Fibroblast of skin of right biceps (primary cell): ENCODE measurements at places on chromosomes 2 and 18.
A peak's percentile ranks its signal among the peaks of the same experiment; 100 is the strongest.

DNA sequence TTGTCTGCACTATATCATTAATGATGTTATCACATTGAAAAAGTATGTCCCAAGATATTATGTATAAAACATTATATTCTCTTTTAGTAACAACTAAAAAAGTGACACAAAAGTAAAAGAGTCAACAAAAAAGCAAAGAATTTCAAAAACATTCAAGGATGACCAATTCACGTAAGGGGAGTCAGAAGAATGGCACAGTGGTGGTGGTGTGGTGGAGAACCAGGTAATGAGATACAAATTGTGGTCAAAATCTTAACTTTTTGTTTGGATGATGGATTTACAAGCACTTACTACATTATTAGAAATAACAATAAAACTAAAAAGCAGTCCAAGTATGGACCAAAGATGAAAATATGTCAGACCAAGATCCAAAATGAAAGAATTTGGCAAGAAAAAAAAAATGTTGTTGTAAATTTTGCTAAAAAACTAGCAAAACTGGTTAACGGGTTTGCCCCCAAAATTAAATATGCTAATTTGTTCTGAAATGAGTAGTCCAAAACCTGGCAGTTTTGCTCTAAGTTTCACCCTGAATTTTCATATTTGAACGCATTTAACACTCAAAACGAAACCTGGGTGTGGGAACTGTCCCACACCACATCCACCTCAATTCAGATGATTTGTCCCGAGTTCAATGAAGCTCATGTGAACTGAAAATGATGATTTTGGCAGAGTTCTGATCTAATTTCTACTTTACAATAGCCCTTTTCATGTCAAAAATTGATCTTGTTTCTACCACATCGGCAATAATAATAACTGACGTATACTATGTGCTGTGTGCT lies 135.8 kb downstream of the IKZF2 start:
- DNase-seq = no peak

GRCh38 chr2:222698276-222698675 lies 26.8 kb downstream of the MOGAT1 start:
- no peak for DNase-seq

DNA sequence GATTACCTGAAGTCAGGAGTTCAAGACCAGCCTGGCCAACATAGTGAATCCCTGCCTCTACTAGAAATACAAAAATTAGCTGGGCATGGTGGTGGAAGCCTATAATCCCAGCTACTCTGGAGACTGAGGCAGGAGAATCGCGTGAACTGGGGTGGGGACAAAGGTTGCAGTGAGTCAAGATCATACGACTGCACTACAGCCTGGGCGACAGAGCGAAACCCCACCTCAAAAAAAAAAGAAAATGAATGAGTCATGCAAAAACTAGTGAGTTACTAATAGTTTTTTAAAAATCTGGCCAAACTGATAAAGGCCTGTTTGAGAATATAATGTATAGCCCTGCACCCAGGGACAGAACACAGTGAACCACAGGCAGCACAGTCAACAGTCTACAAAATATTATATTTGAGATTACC lies 17.5 kb downstream of the AFG3L2 start:
- peak; percentile 23 for DNase-seq

DNA sequence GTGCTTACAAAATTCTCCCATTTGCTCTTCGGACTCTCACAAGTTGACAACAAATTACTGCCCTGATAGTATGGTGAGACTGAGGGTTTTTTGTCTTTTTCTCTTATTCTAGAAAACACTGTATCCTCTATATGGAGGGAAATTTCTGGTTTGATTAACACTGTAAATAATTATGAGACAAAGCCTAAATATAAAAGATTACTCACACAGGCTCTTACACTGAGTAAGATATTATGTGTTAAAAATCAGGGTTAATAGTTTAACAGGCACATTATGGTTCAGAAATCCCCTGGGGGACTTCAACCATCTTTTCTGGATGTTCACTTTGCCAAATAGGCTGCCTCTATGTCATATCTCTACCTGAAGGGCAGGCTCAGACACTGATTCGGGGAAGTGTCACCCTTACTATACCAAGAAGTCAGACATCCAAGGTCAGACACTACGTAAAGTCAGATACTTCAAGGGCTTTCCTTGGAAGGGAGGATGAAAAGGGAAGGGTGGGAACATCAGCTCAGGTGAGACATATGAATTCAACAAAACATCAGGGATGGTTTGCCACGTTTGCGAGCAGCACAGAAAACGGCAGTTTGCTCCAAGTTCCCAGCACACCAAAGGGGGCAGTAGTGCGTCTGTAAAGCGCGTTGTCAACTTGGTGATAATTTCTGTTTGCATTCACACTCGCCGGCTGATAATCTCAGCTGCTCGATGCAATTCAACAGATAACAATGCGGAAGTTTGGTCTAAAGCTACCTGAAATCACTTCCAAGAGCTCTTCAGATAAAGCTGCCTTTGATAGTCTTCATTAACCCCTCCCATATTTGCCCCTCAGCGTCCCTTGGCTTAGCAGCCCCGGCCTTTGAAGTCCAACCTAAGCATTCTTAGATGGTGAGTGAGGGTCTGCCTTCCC lies 972 bp upstream of the RASGRP3 start:
- DNase-seq = peak; percentile 76

DNA sequence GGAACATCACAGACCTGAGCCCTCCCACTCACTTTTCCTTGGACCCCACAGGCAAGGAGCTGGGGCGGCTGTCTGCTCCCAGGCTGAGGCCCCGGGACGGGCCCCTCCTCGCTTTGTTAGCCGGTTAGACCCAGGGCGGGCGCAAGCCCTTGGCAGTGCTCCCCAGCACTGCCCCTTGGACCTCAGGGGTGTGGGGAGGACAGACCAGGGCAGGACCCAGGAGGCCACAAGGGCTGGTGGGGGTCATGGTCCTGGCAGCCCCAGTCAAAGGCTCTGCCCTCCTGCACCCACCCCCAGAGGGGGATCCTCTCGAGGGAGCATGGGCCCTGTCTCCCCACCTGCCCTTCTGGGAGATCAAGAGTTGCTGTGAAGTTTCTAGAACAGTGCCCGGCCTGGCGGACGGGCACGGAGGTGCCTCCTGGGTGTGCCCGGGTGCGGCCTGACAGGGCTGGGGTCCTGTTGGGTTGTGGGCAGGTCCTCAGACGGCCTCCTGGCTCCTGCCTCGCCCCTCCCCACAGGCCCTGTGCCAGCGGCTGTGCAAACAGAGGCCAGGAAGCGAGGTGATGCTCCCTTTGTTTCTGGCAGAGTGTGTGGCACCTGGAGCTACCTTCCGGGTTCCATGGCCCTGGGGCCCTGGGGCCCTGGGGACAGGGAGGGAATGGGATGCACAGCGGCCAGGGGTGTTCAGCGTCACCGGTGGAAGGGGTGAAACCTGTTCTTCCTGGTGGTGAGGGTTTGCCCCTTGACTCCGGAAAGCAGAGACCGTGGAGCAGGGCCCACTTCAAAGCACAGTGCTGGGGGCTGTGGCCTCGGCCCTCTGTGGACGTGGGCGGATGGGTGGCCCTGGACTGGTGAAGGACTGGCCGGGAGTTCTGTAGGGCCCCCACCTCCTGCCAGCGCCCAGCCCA lies 2.9 kb upstream of the GAL3ST2 start:
- no peak for DNase-seq

GRCh38 chr18:49859725-49860124 lies 46.4 kb upstream of the ACAA2 start:
- no peak for DNase-seq

DNA sequence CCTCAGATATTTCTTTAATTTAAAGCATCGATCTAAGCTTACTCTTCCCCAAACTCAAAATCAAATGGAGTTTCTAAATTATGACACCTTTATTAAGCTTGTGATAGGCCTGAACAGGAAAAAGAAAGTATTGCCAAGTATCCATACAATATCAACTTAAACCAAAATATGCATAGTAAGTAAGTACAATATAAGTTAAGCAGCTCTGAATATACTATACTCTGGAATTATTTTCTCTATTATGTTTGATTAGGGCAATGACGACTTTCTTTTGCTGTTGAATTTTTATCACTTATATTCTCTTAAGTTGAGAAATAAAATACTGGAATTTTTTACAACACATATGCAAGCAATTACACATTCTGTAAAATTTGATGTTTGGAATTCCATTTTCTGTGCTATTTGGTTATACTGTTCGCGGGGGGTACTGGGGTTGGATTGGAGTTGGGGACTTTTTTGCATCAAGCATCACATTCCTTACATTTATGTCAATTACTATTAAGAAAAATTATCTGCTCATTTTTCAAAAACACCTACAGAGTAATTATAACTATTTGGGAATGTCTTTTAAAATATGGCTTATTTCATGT lies 2.2 kb downstream of the COL5A2 start:
- DNase-seq = peak; percentile 66

DNA sequence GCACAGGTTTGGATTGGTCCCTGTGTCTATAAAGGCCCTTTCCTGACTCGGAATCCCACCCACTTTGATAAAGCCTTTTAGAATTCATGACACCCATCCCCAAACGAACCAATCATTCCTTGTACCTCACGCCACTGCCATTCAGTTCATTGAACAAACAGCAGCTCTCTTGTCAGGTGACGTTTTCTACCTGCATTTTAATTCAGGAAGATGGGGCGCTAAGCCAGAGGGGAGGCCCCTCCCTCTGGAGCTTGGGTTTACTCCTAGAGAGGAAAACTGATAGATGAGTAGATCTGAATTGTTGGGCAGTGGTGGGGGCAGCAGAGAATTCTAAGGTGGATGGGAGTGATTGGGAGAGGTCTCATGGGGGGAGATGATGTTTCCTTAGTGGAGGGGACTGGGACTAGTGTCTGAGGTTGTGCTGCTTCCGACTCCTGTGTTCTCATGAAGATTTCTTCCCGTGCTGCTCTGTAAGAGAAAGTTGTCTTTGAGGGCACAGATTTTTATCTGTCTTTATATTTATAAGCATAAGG lies 9.6 kb downstream of the RRM2 start:
- DNase-seq = no peak

GRCh38 chr2:122927710-122928557 lies 1097.2 kb upstream of the CNTNAP5 start:
- no peak for DNase-seq

GRCh38 chr2:236828820-236829219 lies 256.9 kb upstream of the COPS8 start:
- no peak for DNase-seq

DNA sequence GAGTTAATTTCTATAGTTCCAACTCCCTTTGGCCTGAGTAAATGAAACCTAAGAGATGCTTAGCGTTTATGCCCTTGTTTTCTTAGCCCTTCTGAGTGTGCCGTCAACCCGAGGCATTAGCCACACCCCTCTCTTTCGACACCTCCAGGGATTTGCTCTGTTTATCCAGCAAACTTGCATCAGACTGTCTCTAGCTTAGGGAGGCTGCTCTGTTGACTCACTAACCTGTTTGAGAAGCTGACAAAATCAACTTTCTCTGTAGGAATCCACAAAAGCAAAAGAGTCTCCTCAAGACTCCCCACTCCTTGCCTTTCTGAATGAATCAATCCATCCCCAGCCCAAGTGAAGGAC lies 317.6 kb downstream of the TNS1 start:
- peak; percentile 92 for DNase-seq

DNA sequence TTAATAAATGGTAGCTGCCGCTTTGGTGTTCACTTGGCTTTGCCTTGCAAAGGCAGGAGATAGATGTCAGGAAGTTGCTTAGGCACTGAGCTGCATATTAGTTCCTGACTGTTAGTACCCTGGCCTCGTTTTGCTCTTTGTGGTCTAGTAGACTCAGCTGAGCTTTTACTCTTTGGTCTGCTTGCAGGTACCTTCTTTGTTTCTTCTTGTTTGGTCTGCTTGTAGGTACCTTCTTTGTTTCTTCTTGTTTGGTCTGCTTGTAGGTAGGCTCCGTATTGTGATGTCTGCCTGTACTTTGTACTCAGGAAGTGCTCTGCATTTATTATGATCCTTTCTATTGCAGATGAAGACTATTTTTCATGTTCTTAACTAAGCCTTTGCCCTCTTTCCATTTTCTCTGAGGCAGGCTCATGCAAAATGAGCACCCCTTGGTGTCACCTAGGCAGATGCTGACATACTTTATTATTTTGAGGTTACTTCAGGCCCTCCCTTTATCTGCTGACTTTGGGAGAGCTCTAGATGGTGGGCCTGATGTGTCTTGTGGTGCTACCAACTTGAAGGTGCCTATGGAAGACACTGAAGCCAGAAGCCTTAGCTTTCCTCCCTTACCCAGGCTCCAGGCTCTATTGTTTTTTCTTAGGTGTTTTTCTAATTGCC lies 6.0 kb downstream of the RPIA start:
- no peak for DNase-seq

DNA sequence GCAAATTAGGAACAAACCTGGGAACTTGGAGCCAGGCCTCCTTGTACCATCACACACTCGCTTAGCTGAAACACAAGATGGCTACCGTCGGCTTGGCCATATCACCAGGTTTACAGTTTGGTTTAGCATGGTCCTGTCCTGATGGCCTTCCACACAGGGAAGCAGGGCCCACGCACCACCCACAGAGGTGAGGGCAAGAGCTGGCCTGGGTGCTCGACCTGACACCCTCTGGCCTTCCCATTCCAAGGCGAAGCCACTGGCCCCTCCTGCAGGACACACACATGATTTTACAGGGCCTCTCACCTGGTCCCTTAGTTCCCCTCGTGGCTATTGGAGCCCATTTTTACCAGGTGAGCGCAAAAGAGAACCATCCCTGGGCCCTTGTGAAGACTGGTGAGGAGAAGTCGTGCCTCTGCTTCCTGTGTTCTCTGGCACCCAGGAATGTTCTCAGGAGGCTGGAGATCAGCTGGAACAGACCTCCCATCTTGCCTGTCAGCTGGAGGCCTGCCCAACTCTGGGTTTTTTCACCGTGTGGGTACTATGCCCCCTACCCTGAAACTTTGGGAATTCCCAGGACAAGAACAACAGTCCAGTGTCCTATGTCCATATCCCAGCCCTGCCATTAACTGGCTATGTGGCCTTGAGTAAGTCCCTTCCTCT lies 53.0 kb upstream of the FOSL2 start:
- no peak for DNase-seq

DNA sequence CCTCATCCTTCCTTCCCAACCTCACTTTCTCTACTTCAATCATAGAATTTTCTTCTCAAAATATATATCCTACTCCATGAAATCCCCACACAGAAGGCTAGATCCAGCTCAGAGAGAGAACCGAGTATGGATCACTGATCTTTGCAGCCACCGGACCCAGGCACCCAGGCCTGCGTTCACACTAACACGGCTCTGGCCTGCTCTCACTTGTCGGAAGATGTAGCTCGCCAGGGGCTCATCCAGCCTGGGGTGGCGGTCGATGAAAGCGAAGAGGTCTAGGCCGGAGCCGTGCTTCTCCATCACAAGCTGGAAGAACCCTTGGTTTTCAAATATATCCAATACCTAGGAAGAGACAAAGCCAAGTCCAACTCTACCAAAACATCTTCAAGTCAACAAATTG lies 12.7 kb upstream of the MTERF4 start:
- no peak for DNase-seq

GRCh38 chr2:26067980-26068507 lies 34.2 kb downstream of the RAB10 start:
- no peak for DNase-seq

DNA sequence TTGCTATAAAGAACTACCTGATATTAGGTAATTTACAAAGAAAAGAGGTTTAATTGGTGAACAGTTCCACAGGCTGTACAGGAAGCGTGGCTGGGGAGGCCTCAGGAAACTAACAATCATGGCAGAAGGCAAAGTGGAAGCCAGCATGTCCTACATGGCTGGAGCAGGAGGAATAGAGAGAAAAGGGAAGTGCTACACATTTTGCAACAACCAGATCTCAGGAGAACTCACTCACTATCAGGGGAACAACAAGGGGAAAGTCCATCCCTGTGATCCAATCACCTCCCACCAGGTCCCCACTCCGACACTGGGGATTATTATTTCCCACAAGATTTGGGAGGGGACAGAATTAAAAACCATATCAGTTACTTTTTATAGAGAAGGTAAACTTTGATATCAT lies 273.5 kb upstream of the MMADHC start:
- no peak for DNase-seq
